ENCODE measurements at places on chromosomes 3 and 15.

- DNase-seq = peak; percentile 66
Measured at GRCh38 chr15:44711743-44712345, 527 bp downstream of the B2M start.

- DNase-seq = no peak
Measured at GRCh38 chr3:126245811-126246727, 65.7 kb upstream of the ALDH1L1 start.

GRCh38 chr15:64844576-64845145 lies 2.9 kb downstream of the PLEKHO2 start:
- DNase-seq = no peak

DNA sequence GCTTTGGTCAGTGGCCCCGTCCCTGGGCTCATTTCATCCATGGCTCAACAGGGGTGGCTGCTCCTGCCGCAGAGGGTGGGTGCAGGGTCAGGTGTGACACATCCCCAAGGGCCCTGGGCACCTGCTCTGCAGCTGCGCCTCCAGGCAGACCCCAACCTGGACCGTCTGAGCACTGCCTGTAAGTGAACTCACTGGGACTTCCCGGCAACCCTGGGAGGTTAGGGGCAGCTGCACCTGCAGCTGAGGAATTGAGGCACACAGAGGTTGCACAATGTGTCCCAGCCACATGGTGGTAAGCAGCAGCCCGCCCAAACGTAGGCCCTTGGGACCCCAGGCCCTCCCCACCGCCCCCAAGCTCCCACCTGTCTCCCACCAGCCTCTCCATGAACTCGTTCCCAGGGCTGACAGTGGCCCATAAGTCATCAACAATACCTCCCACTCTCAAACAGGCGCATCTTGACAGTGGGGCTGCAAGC lies 55.1 kb downstream of the PLXNA1 start:
- DNase-seq = no peak

- no peak for DNase-seq
Measured at GRCh38 chr3:37862219-37862902, 681 bp downstream of the CTDSPL start.

DNA sequence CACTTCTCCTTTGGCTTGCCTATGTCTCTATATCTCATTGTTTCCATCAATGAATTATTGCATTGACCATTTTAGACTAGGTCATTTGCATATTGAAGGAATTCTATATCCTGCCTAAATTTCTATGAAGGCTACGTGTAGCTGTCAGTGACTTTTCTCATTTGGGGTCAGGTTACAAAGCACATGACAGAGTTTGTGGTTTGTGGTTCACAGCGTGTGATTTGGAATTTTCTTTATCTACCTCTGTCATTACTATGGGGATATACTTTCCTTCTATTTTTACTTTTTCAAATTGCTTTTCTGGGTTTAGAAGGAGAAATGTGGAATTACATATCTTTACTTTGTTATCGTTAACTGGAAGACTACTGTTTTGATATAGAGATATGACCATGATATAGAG lies 317.3 kb upstream of the CFAP20DC start:
- no peak for DNase-seq

DNA sequence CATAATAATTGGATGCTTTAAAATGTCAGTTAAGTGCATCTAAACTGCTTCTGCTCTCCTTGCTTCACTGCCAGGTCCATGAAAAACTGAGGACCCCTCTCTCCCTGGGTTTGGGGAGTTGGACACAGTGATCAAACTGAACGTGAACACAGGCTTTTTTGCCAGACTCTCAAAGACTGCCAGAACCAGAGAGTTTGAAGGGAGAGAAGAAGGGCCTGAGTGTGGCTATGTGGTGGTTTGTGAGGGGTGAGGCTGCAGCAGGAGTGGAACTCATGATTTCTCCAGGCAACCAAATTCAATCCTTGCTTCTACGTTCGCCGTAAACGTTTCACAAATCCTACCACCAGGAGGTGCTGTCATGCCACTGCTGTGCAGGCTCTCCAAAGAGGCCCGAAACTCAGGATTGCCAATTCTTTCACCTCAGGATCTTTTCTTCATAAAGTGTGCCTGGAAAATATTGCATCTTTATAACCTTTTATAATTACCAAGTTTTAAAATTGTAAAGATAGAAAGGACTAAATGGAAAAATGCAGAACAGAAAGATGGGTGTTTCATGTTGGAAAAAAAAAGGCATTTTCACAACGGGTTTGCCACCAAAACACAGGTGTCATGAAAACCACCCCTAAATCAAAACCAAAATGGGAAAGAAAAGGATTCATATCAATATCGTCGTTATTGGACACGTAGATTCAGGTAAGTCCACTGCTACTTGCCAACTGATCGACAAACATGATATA lies 19.7 kb downstream of the TM4SF4 start:
- DNase-seq = no peak

DNA sequence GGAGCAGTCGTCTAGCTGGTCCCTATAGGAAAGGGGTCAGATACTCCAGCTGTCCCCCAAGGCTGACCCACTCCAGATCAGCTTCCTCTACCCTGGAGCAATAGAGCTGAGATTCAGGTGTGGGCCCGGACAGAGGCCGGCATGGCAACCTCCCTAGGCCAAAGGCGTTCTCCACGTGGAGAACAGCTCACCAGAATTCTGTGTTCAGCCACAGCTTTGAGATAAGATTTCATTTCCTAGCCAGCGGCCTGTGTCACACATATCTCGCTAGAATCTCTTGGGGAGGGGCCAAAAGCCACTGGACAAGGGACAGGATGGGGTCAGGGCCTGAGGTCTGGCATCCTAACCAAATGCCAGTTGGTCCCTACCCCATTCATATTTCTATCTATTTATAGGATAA lies 20.1 kb downstream of the SRGAP3 start:
- DNase-seq = no peak

GRCh38 chr3:141052201-141053069 lies 1.3 kb downstream of the SPSB4 start:
- DNase-seq = no peak

DNA sequence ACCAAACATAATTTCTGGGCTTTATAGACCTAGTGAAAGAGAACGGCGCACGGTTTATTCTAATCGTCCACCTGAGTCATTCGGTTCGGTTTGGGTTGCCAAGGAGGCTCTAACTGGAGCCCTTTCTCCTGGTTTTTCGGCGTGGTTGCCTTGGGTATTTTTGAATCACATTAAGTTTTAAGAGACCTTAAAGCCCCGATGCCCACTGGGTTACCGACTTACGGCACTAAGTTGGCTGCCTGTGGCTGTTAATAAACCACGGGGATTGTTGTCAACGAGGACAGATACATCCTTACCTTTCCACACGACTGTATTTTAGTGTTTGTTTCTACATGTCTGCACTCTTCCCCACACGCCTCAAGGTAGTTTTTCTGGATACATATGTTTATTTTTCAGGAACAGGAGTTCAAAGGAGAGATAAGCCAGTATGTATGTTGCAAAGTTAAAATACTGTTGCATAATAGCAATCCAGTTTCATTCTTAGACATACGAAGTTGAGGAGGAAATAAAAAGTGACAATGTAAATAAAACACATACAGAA lies 1.2 kb upstream of the ANP32A start:
- DNase-seq = no peak

GRCh38 chr15:68592054-68592453 lies 13.3 kb downstream of the CORO2B start:
- no peak for DNase-seq

DNA sequence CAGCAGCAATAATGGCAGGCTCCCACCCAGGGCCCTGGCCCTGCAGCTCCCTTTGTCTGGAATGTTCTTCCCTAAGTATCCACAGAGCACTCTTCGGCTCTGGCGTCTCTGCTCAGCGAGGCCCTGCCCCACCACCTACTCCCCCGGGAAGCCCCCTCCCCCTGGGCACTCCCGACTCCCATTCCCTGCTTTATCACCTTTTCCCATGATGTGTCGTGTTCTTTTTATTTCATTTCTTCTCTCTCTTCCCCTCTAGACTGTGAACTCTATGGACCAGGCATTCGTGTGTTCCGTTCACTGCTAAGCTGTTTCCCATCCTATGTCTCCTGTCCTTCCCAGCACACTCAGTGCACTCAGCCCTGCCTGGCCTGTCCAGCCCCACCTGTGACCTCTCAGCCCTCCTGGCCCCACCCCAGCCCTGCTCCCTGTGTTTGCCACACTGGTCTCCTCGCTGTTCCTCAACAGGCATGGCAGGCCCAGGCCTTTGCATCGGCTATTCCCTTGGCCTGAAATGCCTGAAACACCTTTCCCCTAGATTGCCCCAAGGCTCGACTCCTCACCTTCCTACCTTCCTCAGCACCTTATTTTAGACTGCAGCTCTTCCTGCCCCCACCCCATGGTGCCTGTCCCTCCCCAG lies 107.4 kb downstream of the TPRA1 start:
- DNase-seq = no peak

Measured in activated naive CD4-positive, alpha-beta T cell (primary cell).